ENCODE measurements at places on chromosomes 5 and 9. TPM values are rescaled to one million over a fixed set of nuclear protein-coding genes. Genes with fewer than 3 reads are reported as not detected.

DNA sequence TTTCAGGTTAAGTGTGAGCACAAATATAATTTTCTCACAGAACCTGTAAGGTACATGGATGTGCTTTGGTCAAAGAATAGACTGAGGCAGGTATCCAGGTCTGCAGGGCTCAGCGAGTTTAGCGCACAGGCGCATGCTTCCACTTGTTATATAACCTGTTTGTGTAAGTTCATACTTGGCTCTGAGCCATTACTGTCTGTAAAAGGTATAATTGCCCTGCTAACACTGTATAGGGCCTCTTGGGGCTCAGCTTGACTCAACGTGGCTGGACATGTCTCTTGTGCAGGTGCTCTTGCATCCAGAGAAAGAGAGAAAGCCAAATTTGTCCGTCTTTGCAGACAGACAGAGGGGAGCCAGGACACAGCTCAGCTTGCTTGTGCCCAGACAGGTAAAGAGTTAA, 759.6 kb downstream of the MTRR start:
- no peak for DNase-seq

IL12B gene
- total RNA-seq: not detected

- DNase-seq: no peak
These were observed 35.2 kb downstream of the DTWD2 start for GRCh38 chr5:118952992-118953651.

DNA sequence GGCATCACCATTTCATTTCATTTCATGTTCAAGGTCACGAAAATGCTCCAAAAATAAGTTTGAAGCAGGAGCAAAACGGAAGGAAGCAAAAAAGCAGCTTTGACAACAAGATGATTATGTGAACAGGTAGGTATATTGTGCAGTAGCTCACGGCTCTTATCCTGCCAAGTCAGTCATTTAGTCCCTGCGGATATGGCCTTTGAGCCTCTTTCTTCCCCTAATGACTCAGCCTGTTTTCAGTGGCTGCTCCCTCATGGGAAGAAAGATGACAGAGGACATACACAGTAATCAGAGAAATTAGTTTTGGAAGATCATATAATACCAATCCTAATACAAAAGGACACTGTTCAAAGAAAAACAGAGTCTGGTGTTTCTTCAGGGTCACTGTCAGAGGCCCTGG, 155.8 kb upstream of the GRAMD2B start:
- DNase-seq: peak; percentile 17

PHAX gene
- total RNA-seq: 62.9 TPM

Data from Daoy (cell line).